Endothelial cell of umbilical vein (primary cell): ENCODE measurements at places on chromosomes 12 and 14.

DNA sequence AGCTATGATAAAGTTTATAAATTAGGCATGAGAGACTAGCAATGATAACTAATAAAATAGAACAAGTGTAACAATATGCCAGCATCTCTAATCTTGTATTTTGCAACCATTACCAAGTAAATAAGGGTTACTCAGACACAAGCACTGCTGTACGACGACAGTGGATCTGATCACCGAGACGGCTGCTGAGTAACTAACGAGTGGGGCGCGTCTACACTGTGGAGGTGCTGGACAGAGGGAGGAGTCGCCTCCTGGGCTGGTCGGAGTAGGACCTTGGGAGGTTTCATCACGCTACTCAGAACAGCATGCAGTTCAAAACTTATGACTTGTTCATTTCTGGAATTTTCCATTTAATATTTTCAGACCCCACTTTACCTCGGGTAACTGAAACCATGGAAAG is 18.4 kb downstream of the COA8 start:
- DNase-seq = no peak

DNA sequence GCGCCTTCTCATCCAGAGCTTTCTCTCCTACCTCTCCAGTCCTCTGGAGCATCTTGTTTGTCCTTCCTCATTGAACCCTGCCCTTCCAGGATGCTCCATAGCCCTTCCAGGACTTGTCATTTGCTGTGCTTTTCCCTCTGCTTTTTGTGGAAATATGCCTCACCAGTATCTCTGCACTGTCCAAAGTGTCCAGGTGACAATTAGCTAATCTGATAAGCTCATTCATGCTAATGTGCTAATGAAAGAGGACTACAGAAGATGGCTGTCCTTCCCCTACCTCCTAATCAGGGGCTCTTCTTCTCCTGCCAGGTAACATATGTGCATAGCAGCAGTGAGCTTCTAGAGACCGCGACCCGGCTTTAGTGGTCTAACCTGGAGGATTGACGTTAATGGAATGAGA is 58.4 kb upstream of the OTX2 start:
- DNase-seq = no peak

- peak; percentile 6 for DNase-seq
These were observed 397 bp downstream of the BDKRB1 start for GRCh38 chr14:96256407-96256806.

- DNase-seq = no peak
These were observed 364.1 kb downstream of the PAWR start for GRCh38 chr12:79326663-79327062.
